ENCODE measurements at places on chromosomes 1 and 21.

DNA sequence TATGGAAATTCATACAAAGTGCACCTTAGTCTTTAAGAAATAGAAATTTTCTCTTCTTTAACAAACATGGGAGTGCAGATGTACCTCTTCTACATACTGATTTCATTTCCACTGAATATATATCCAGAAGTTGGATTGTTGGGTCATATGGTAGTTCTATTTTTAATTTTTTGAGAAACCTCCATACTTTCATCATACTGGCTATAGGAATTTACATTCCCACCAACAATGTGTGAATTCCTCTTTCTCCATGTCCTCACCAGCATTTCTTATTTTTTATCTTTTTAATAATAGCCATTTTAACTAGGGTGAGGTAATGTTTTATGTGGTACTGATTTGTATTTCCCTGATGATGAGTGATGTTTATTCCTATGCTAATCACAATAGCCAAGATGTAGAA, 87.5 kb downstream of the RGS2 start:
- no peak for DNase-seq

DNA sequence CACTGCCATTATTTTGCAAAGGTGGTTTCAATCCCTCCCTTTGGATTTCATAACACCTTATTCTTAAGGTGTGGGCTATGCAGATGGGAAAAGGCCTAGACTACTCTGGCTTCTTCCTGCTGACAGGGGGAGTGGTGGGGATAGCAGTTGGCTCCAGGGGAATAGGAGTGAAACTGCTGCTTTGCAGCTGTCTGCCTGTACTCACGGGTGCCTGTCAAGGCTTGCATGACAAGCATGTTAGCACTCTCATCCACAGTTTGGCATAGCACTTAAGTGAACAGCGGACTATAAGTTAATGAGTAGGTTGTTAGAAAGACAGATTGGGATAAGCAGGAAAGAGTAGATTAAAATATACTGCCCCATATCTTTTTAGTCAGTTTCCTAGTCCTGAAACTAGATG, 287.5 kb upstream of the DAB1 start:
- no peak for DNase-seq

DNA sequence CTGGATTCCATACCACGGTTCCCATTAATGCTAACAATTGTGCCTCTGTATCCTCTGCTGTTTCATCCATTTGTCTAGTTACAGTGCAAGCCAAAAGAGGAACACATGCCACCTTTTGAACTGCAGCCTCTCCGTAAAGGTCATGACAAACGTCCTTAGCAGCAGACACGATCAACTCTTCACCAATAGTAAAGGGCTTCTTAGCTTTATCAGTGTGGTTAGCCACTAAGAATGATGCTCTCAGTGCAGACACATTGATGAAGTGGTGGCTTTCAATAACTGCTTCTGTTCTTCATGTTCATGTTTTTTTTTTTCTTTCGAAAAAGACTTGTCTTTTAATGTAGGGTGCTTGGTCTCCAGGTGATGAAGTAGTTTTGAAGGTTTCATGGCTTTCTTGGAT, 14.3 kb downstream of the XPR1 start:
- no peak for DNase-seq

- no peak for DNase-seq
Measured at GRCh38 chr1:26289158-26290059, 9.5 kb downstream of the SH3BGRL3 start.

DNA sequence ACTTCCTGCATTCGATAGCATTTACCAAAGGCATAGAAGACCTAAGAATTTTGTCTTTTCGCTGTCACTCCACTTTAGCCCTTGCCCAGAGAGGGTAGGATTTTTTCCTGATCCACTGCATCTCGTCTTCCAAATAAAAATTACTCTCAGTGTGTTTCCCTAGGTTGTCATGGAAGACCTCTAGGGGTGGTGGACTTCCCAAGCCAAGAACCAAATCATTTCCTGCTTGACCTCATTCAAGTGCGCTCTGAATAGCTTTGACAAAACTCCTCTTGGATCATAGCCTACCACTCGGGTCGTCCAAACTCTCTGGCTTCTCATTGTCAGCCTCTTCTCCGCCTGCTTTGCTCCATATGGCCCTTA, 431 bp upstream of the C1orf52 start:
- no peak for DNase-seq

DNA sequence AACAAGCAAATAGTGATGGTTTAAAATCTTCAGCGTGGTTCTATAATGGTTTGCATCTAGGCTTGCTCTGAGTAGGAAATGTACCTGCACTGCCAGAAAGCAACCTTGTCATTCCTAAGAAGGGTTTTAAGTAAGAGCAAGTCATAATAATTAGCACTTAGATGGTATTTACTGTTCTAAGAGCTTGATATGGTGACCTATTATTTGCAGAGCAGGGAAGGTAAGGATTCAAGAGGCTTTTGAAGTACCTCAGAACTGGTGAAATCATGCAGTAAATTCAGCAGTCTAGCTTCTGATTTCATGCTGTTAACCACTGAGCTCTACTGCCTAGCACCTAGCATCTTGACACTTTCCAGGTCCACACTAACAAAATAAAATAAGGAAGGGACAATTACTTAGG, 23.7 kb downstream of the ATP1A1 start:
- no peak for DNase-seq

DNA sequence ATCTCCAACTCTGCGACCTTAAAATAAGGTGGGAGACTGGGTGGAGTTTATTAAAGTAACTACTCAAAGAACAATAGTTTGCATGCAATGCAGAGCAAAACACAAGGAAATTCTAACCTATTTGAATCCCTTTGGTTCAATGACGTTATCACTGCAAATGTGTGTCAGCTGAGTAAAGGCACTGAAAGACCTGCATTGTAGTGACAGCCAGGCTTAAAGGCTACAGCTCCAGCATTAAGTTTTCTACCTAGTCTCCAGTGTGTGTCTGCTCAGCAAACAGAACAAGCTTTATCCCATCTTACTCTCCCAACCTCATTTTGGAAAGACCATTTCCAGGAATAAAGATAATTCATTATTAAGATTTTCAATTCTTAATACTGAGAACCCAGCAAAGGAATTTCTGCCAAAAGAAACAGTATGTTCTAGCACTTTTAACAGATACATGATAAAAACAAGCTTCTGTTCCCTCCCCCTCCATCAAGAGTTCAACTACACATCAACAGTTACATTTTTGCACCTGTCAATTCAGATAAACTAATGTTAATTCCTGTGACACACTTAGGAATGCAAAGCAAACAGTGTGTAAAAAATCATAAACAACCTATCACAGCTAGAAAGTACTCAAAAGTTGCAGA, 14.2 kb downstream of the PTP4A2 start:
- DNase-seq, result no peak

- DNase-seq, result no peak
Measured at GRCh38 chr21:19759836-19760235, 1238.4 kb upstream of the NCAM2 start.
